Fibroblast of gingiva (primary cell): ENCODE measurements at places on chromosomes 3 and 15.

GRCh38 chr15:81029414-81030300 is 28.9 kb downstream of the TLNRD1 start:
- DNase-seq, result no peak

GRCh38 chr3:71694358-71694999 is 30.7 kb downstream of the EIF4E3 start:
- DNase-seq, result peak; percentile 80

DNA sequence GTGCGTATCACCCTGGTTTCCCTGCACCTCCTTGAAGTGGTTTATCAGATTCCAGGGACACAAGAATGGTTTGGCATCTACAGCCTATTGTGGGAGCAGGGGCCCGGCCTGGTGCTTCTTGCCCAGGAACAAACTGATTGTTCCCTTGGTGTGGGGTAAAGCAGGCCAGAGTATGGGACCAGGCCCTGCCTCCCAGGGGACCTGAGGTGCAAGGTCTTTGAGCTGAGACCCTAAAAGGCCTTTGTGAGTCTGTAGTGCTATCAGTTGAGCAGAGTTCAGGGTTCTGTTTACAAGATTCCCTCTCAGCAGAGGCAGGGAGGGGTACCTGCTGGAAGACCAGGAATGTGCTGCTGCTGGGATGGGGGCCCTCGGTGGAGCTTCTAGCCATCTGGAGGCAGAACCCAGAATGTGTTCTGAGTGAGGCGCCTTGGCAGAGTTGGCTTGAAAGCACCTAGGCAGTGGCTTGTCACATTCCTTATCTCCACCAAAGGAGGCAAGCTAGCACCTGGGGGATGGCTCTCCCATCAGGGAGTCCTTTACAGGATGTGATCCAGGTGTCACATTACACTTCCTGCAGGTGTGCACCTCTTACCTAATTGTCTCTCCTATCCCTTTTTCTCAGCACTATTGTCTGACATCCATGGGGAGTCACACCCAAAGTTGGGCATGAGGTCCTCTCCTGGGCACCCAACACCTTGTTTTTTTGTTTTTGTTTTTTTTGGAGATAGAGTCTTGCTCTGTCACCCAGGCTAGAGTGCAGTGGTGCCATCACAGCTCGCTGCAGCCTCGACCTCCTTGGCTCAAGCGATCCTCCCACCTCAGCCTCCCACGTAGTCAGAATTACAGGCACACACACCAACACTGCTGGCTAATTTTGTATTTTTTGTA is 13.1 kb downstream of the FLNB start:
- no peak for DNase-seq

DNA sequence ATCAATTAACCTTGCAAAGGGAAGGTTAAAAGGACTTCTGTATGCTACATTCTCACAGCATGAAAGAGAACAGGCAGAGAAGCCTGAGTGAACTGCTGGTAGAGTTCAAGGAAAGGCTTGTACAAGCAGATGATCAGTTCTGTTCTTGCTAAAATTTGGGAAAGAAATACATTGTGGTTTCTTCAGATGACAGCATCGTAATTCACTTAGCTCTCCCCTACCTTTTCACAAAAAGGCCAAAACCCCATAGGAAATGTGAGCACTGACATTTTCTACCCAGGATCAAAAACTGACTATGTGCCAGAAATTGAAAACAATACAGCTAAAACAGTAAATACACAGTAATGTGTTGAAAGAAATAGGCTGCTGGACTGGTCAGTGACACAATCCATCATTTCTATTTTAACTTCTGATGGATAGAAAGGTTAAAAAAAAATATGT is 216.4 kb downstream of the DPH6 start:
- DNase-seq, result no peak

DNA sequence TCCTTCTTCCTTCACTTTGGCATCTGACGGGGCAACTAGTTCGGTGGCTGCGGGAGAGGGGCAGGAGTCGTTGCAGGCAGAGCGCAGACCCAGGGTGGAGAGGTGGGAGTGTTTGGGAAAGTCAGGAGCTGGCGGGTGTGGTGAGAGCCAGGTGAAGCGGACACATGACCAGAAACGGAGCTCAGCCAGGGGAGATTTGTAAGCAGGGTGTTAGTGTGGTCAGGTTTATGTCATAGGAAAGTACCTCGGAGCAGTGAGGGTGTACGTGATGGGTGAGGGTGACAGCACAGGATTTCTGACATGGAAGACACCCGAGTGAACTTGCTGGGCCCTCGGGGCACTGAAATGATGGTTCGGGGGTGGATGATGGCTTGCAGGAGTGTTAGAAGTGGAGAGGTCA is 247.4 kb upstream of the TPM1 start:
- no peak for DNase-seq

GRCh38 chr3:170689296-170689829 is 103.5 kb upstream of the SLC7A14 start:
- peak; percentile 92 for DNase-seq

GRCh38 chr3:167750272-167750971 is 14.9 kb downstream of the SERPINI1 start:
- no peak for DNase-seq

DNA sequence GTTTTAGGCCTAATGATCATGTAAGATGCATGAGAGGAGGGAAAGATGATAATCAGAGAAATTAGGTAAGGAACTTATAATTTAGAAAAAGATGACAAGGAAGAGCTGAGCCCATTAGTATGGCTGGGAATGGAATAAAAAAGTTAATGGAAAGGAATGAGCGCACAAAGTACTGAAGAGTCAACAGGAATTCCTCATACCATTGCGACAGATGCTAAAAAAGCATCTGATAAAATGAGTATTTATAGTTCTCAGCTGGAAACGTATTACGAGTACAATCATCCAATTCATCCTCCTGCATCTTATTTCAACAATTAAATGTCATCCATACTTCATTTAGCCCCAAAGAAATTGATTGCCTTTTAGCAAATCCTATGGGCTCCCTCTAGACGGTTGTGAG is 58.9 kb downstream of the TMCC1 start:
- no peak for DNase-seq

GRCh38 chr3:42381551-42382082 is 28.8 kb downstream of the LYZL4 start:
- no peak for DNase-seq

- DNase-seq, result no peak
Measured at GRCh38 chr3:119400466-119400865, 62.9 kb downstream of the TMEM39A start.

DNA sequence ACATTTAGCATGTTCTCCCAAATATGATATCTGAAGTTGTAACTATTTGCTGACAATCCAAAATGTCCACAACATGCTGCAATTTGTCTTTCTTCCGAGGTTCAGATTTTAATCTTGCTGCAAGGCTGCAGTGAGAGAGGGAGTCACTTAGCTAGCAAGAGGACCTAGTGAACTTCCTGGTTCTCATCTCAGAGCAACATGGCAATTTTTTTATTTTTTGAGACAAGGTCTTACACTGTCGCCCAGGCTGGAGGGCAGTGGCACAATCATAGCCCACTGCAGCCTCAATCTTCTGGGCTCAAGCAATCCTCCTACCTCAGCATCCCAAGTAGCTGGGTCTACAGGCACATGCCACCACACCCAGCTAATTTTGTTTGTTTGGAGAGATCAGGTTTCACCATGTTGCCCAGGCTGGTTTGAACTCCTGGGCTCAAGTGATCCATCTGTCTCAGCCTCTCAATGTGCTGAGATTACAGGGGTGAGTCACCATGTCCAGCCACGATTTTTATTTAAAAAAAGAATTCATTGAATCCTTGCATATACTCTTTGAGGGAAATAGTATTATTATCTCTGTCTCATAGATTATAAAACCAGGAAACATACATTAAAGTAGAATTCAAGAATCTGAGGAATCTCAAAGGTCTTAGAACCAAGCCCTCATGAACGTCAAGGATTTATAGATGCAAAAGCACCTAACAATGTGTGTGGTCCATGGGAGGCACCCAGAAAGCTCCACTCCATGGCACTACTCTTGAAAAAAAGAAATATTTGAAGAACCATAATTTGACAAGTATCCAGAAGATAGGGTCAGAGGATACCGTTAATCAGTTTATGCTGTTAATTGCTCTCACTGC is 9.1 kb downstream of the HDC start:
- DNase-seq, result peak; percentile 33

DNA sequence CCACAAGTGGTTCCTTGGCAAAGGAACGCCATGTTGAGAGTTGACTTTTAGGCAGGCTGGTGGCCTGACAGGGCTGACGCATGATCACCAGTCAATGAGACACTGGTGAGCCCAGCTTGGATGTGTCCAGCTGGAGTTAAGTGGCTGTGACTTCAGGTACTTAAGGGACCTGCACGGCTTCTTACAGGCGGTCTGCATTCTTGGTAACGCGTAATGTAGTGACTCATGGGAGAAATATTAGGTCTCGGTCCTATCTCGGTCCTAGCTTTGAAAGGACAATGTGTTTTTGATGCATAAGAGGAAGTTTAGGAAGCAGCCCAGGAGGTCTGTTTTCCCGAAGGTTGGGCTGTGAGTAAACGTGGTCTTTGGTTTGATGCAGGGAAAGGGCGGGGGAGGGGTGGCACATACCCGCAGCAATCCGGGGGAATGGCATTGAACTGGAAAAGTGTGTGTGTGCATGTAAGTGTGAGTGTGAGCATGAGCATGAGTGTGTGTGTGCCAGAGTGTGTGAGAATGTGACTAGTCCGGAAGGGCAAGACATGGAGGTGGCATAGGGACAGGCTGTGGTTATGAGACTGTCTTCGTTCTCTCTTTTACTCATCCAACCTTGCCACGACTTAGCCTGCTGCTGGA is 55.3 kb downstream of the FAM43A start:
- DNase-seq, result no peak

DNA sequence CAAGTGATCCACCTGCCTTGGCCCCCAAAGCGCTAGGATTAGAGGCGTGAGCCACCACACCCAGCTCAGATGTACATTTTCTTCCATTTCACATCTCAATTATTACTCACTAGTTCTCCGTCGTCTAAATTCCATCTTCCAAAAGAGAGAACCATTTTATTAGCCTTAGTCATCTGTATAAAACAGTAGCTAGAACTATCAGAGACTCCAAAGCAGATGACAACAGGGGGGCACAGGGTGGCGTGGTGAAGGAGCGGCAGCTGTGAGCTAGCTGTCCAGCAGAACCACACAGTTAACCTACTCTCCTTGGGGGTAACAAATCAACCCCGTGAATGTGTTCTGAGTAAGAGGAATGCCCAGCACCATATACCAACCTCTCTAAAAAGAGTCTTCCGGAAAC is 7.1 kb downstream of the SLC25A20 start:
- no peak for DNase-seq

DNA sequence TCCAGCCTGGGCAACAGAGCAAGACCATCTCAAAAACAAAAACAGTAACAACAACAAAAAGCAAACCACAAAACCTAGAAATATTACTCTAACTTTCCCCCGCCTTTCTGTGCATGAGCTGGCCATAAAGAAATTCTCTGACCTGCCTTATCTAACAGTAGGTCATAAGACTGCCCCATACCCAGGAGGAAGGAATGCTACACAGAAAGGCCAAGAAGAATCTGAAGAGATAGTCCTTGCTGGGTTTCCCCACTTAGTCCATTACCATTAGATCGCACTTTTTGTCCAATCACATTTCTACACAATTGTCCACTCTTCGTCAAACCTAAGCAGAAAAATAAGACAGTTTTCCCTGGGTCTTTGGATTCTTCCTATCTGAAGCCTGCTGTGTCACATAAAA is 23.5 kb downstream of the CIAO2A start:
- DNase-seq, result no peak

- DNase-seq, result no peak
Measured at GRCh38 chr15:92885224-92886041, 14.7 kb upstream of the CHD2 start.

- no peak for DNase-seq
Measured at GRCh38 chr3:54053211-54053610, 69.1 kb upstream of the CACNA2D3 start.
